ENCODE measurements at places on chromosomes 6 and 20. TPM values are rescaled to one million over a fixed set of nuclear protein-coding genes. Genes with fewer than 3 reads are reported as not detected.

Gene LGSN
- not detected for polyA plus RNA-seq

Gene PI3
- not detected for polyA plus RNA-seq

Gene NKX2-4
- not detected for polyA plus RNA-seq

Gene C20orf204
- polyA plus RNA-seq, result 0.35 TPM

Gene HSD17B8
- 68.0 TPM for polyA plus RNA-seq

Gene PPP1R16B
- polyA plus RNA-seq, result 0.10 TPM

Gene TRERF1
- 7.6 TPM for polyA plus RNA-seq

Gene PTCRA
- polyA plus RNA-seq, result not detected

Gene MCCD1
- polyA plus RNA-seq, result not detected
